ENCODE measurements at places on chromosomes 1 and 21.

- no peak for DNase-seq
- H3K27ac ChIP-seq, result no peak overlapping the region
- H3K36me3 ChIP-seq, result no peaks in the 10 kb centered on the region
- peaks cover 39% of the 10 kb centered on the region for H3K27me3 ChIP-seq
Measured at GRCh38 chr1:158124034-158124433, 56.7 kb upstream of the CD1D start.

GRCh38 chr1:36137776-36138175, 11.5 kb downstream of the TRAPPC3 start:
- no peak overlapping the region for H3K4me3 ChIP-seq
- H3K27me3 ChIP-seq, result no peaks in the 10 kb centered on the region
- no peak overlapping the region for H3K27ac ChIP-seq

- H3K36me3 ChIP-seq, result no peaks in the 10 kb centered on the region
- H3K27ac ChIP-seq, result no peak overlapping the region
- no peak for DNase-seq
- no peak overlapping the region for H3K4me3 ChIP-seq
Measured at GRCh38 chr1:20216574-20216973, 30.3 kb upstream of the PLA2G2C start.

- H3K27ac ChIP-seq, result no peak overlapping the region
- no peak overlapping the region for H3K4me3 ChIP-seq
- H3K27me3 ChIP-seq, result no peaks in the 10 kb centered on the region
- H3K36me3 ChIP-seq, result no peaks in the 10 kb centered on the region
- H3K4me1 ChIP-seq, result peaks cover 22% of the 10 kb centered on the region
- DNase-seq, result no peak
Measured at GRCh38 chr1:36440044-36440443, 10.2 kb downstream of the OSCP1 start.

- no peak overlapping the region for H3K4me3 ChIP-seq
- H3K4me1 ChIP-seq, result peaks cover 12% of the 10 kb centered on the region
- no peaks in the 10 kb centered on the region for H3K36me3 ChIP-seq
- no peak overlapping the region for H3K27ac ChIP-seq
Measured at GRCh38 chr21:33856893-33857527, 58.6 kb downstream of the ATP5PO start.

DNA sequence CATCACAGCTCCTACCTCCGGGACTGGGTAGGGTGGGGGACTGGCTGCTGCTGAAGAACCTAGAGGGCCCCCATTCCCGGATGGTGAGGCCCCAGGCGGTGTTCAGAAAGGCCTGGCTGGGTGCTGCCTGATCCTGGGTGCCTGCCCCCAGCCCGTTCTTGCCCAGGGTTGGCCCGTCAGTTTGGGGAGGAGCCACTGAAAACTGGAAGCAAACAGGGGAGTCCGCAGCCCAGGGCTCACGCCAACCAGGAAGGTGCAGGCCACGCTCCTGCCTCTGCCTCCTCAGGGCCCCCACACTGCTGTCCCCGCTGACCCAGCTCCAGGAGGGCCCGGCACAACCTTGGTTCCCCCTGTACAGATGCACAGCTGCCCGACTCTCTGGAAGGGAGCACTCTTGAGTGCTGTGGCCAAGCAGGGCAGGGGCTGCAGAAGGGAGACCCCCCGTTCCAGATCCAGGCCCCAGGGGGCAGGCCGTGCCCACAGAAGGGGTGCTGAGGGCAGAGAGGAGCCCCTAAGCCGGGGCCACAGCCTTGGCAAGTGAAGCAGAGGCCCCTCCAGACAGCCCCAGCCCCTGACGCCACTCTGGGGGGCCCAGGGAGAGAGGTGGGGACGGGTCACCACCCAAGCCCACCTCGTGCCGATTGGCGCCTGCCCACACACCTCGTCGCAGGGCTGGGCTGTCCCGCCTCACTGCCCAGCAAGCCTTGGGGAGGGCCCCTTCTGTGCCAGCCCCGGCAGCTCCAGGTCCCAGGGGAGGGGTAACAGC, 5.5 kb downstream of the C1QTNF12 start:
- no peak for DNase-seq
- no peak overlapping the region for H3K27ac ChIP-seq
- H3K4me1 ChIP-seq, result no peaks in the 10 kb centered on the region
- no peak overlapping the region for H3K4me3 ChIP-seq

DNA sequence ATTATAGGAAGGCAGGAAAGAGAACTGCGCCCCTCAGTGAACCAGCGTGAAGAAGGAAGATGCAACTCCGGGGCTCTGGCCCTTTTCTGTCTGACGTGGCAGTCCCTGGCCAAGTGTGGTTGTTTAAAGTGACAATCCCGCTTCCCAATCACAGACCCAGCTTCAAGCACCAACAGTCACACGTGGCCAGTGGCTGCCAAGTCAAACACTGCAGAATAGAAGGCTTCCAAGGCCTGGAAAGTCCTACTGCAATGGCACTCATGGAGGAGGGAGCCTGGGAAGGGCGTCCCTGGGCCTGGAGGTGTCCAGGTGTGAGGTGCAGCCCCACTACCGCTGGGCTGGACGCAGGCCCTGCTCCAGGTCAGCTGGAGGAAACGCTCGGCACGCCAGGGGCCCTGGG, 143.8 kb downstream of the CASZ1 start:
- H3K4me3 ChIP-seq, result no peak overlapping the region
- H3K4me1 ChIP-seq, result peaks cover 4% of the 10 kb centered on the region
- H3K36me3 ChIP-seq, result no peaks in the 10 kb centered on the region
- no peak for DNase-seq
- no peaks in the 10 kb centered on the region for H3K27me3 ChIP-seq
- no peak overlapping the region for H3K27ac ChIP-seq

GRCh38 chr21:33281096-33281652, 15.0 kb downstream of the IL10RB start:
- H3K4me1 ChIP-seq, result no peaks in the 10 kb centered on the region
- no peak for DNase-seq
- peaks cover 24% of the 10 kb centered on the region for H3K36me3 ChIP-seq
- H3K4me3 ChIP-seq, result no peak overlapping the region

DNA sequence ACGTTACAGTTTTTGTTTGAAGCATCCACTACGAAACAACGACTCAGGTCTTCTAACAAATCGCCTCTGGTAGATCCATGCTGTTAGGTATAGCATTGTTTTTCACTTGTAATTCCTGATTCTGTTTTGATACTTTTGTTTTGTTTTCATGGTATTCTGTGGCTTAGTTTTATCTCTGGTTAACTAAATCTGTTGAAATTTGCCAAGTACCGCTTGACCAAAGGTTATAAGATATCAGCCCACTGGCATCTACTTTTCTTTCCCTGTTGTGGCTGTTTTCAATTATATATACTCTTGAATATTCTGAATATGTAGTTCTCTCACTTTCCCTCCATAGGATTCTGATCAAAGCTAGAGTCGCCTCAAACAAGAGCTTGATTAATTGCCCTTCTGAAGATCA, 274.8 kb upstream of the C1orf105 start:
- no peak for DNase-seq
- peak overlapping the region; percentile 94 for H3K27ac ChIP-seq
- H3K36me3 ChIP-seq, result no peaks in the 10 kb centered on the region
- peak overlapping the region; percentile 35 for H3K4me3 ChIP-seq
- H3K27me3 ChIP-seq, result no peaks in the 10 kb centered on the region
- peaks cover 52% of the 10 kb centered on the region for H3K4me1 ChIP-seq

DNA sequence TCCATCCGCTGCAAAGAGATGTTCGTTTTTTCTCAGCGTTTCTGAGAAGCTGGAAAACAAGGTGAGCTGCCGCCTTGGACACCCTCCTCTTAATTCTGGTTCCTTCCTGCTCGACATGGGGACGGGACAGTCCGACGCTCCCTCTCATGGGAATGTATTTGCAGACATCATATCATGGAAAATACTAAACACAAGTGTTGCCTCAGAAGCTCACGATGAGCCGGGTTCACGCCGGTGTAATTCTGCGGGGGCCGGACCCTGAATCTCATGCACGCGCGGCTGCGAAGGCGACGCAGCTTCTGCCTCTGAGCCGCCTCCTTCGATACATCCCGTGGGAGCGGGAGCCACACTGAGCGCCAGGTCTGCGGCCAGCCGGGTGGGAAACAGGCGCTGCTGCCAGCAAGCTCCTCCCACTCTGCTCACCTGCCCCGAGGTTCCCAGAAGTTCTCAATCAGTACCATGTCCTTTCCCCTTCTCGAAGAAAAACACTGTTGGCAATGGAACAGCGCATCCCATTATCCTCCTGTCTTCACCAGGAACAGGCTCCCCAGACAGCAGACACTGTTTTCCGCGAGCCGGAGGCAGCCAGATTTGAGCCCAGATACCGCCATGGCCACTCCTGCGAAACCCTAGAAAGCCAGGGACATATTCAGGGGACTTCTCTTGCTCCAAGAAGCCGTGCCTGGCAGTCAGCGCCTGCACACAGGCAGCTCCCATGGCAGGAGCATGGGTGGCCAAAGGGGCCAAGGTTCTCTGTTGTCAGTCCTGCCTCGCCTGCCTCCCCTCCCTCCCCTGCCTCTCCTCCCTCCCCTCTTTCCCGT, 98.0 kb downstream of the WDR4 start:
- peaks cover 44% of the 10 kb centered on the region for H3K4me1 ChIP-seq
- H3K27me3 ChIP-seq, result peaks cover 45% of the 10 kb centered on the region

- H3K27me3 ChIP-seq, result peaks cover 54% of the 10 kb centered on the region
- H3K4me1 ChIP-seq, result peaks cover 20% of the 10 kb centered on the region
- peak overlapping the region; percentile 64 for H3K4me3 ChIP-seq
- H3K36me3 ChIP-seq, result no peaks in the 10 kb centered on the region
- DNase-seq, result peak; percentile 30
Measured at GRCh38 chr1:29259802-29260441, 23.6 kb downstream of the PTPRU start.

GRCh38 chr1:15417059-15417934, 7.6 kb downstream of the EFHD2 start:
- no peak for DNase-seq
- no peak overlapping the region for H3K27ac ChIP-seq
- H3K36me3 ChIP-seq, result peaks cover 10% of the 10 kb centered on the region

GRCh38 chr1:215590779-215591491, 23.8 kb downstream of the KCTD3 start:
- no peaks in the 10 kb centered on the region for H3K4me1 ChIP-seq
- no peaks in the 10 kb centered on the region for H3K27me3 ChIP-seq
- H3K36me3 ChIP-seq, result peaks cover 28% of the 10 kb centered on the region
- no peak overlapping the region for H3K27ac ChIP-seq
- no peak overlapping the region for H3K4me3 ChIP-seq

GRCh38 chr1:231566496-231566895, 38.0 kb downstream of the TSNAX start:
- H3K4me1 ChIP-seq, result no peaks in the 10 kb centered on the region
- peaks cover 26% of the 10 kb centered on the region for H3K36me3 ChIP-seq
- H3K27ac ChIP-seq, result no peak overlapping the region

DNA sequence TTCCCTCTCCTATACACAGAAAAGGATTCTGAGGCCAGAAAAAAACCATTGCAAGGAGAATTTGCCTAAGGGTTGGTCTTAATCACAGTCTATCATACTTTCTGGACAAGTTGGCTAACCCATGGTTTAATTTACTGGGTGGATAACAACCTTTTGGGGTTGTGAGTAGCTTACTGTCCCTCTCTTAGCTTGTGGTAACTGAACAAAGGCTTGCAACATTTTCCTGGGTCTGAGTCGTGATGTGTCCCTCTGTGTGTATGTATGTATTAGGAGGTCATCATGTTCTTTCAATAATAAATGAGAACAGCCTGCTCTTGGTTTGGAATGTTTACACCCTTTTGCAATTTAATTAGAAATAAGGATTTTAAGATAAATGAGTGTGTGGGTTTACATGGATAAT, 36.7 kb downstream of the PAPPA2 start:
- H3K27ac ChIP-seq, result no peak overlapping the region
- no peaks in the 10 kb centered on the region for H3K36me3 ChIP-seq
- H3K27me3 ChIP-seq, result peaks cover 2% of the 10 kb centered on the region
- H3K4me1 ChIP-seq, result no peaks in the 10 kb centered on the region

DNA sequence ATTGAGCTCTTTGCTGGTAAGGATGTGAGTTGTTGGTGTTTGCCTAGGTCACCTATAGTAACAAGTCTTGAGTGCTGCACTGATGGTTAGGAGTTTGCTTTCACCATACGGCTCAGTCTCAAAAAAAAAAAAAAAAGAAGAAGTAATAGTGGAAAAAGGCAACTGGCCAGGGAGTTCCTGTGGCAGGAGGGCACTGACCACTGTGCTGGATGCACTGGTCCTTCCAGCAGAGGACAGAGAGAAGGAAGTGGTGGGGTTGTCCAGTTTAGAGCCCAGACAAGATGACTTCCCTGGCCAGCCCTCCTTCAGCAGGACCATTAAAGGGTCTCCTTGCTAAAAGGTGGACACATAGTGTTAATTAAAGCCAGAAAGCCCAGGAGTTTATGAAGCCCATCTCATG, 11.9 kb upstream of the PTCH2 start:
- no peak for DNase-seq
- H3K27ac ChIP-seq, result no peak overlapping the region
- H3K36me3 ChIP-seq, result peaks cover 15% of the 10 kb centered on the region
- H3K27me3 ChIP-seq, result no peaks in the 10 kb centered on the region

DNA sequence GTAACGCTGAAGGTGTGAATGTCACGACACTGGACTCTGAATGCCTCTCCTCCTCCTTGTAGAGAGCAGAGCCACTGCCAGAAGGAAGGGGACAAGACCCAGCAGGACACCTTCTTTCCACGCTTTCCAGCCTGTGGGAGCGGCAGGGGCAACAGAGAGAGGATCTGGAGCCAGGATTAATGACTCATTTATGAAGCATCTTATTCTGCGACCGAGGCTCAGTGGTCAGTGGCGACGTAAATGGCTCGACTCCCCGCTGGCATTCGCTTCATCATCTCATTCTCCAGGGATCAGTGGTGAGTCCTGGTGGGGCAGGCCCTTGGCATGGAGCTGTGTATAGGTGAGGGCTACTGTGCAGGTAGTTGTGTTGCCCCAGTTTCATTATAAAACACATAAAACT, 4.6 kb downstream of the SLC37A1 start:
- H3K27me3 ChIP-seq, result peaks cover 22% of the 10 kb centered on the region
- no peaks in the 10 kb centered on the region for H3K36me3 ChIP-seq
- peak overlapping the region; percentile 2 for H3K4me3 ChIP-seq
- H3K4me1 ChIP-seq, result peaks cover 47% of the 10 kb centered on the region
